NCI-H187 (cell line): ENCODE measurements at places on chromosomes 16 and 17.
A peak's percentile ranks its signal among the peaks of the same experiment; 100 is the strongest.

- no peak for DNase-seq
Measured at GRCh38 chr17:67051837-67052236, 7.5 kb downstream of the CACNG1 start.

DNA sequence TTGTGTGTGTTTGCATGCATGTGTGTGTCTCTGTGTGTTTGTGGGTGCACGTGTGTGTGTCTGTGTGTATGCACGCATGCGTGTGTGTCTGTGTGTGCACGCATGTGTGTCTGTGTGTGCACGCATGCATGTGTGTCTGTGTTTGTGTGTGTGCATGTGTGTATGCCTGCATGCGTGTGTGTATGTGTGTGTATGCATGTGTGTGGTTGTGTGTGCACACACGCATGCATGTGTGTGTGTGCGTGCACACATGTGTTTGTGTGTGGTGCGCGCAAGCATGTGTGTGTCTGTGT lies 239.9 kb upstream of the TNRC6C start:
- no peak for DNase-seq

- peak; percentile 77 for DNase-seq
Measured at GRCh38 chr17:48012151-48012520, 25.5 kb downstream of the COPZ2 start.

- DNase-seq = no peak
Measured at GRCh38 chr17:37179893-37180292, 195.9 kb upstream of the C17orf78 start.

DNA sequence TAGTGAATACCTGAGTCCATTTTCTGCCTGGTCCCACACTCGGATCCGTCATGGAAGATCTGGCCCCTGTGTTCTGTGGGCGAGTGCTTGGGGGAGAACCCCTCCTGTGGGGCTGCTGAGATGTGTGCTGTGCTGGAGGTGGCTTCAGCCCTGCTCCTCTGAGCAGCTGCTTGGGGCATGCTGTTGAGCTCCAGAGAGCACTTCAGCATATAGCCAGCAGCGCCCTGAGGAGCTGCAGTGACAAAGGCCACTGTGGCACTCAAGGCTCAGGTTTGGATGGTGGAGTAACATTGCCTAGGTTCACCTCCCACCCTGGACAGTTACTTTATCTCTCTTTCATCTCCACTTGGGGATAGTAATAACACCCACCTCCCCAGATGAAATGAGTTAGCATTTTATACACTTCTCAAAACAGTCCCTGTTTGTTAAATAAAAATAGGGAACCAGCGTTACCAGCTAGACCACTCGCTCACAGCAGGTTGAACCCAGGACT lies 75.3 kb downstream of the KSR1 start:
- DNase-seq = peak; percentile 57

DNA sequence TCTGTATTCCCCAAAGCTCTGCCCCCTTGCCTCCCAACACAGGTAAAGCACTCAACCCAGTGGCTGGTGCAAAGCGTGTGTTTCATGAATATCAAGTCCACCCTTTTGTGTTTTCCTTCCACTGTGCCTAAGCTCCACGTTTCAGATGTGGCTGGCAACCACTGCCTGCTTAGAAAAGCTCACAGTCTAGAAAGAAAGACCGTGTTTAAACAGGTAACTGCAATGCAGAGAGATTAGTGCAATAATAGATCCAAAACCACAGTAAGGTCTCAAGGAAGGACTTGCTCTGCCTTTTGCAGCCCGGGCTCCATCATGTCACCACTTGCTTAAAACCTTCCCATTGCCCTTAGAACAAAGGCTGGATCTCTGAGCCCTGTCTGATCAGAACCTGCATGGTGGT lies 240.2 kb upstream of the C16orf82 start:
- DNase-seq = no peak

- DNase-seq = no peak
Measured at GRCh38 chr17:65173284-65173793, 36.2 kb downstream of the RGS9 start.

- DNase-seq = no peak
Measured at GRCh38 chr16:82184213-82184612, 14.2 kb upstream of the MPHOSPH6 start.

DNA sequence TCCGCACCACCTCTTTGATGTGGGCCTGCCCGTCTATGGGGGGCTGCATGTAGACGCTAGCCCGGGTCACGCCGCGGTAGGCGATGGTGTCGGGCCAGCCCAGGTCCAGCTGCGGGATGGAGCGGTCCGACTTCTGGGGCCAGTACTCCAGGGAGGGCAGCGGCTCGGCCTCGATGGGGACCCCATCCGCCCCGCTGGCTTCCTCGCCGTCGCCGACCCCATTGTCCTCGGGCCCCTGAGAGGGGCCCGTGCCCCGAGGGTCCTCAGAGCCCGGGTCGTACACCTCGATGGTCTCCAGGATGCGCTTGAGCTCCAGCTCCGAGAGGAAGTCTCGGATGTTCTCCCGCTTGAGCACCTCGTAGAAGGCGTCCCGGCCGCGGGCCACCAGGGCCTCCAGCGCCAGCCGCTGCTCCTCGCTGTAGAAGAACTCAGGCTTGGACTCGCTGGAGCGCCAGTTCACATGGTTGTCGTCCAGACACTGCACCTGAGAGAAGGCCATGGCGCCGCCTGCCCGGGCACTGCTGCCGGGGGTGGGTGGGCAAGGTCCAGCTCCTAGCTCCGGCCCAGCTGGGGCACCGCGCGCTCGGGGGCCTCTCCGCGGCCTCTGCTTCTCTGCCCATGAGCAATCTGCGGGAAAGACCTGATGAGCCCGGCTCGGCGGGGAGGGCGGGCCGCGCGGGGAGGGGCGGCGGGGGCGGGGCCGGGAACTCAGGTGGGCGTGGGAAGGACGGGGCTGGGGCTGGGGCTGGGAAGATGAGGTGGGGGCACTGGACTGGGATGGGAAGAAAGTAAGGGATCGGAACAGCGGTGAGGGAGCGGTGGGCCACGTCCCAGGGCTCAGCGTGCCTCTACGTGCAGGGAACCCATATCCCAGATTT lies 782 bp downstream of the FAM83G start:
- DNase-seq = no peak

DNA sequence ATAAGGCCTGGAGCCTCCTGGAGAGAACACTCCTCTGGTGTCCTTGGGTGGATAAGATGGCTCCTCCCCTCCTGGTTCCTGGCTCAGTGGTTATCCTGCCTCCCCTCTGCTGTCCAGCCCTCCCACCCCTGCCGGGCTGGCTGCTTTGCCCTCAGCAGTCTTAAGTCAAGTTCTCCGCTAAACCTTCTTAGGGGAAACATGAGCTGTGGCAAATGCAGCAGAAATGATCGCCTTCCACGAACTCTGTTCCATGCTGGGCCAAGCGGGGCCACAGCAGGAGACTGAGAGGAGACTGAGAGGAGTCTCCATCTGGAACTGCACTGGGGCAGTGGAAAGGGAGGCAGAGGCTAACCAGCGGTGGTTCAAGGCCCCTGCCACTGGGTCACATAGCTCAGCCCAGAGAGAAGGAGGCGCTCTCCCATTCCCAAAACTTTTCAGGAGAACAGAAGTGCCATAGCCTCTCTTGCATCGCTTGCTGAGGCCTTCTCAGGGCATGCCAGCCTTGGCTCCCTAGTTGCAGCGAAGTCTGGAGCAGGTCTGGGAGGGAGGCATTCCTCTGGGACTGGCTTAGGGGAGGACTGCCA lies 26.9 kb downstream of the TNS4 start:
- DNase-seq = no peak

- no peak for DNase-seq
Measured at GRCh38 chr16:3807425-3808123, 72.9 kb downstream of the CREBBP start.

GRCh38 chr16:188674-189073 lies 8.4 kb downstream of the HBQ1 start:
- DNase-seq = no peak

DNA sequence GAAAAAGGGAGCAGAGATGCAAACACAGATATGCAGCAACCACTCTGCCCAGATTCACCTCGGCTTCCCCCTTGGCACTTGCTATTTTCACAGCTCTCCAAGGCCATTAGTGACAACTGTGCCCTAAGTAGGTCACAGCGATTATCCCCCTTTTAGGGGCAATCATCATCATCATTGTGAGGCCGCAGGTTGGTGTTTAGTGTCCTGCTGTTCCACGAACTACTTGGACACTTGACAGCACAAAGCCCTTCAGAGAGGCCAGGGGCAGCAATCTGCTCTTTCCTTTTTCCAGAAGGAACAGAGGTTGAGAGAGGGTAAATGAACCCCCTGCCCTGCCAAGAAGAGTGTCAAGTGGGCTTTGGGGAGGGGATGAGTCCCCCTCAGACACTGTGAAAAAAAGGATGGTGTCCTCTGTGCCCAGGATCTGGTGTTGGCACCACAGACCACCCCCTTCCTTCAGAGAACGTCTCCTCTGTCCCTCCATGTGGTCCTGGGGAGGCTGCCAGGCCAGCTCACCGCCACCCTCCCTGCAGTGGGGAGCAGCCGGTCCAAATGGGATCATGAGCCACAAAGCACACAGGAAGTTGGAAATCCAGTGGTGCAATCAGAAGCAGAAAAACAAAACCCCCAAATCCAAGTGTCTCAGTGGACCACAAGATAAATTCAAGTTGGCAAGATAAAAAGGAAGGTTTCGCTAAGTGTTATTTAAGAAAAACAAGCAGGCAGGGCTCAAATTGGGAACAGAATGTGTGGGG lies 78.4 kb upstream of the MED9 start:
- no peak for DNase-seq

DNA sequence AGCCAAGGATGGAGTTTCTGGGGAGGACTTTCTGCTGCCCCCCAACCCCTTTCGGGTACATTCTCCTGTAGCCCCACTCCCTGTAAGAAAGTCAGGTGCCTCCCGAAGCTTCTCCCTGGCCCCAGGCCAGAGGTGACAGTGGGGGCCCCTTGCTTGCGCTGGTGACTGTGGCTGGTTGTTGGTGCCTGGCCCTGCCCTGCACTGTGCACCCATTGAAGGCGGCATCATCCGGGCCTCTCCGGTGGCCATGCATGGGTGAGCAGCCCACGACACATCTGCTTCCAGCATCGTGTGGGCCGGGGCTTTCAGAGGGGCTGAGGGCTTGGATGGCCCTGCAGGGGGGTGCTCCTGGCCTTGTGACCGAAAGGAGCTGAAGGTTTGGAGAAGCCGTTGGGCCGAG lies 297.0 kb downstream of the SEC14L1 start:
- DNase-seq = no peak

DNA sequence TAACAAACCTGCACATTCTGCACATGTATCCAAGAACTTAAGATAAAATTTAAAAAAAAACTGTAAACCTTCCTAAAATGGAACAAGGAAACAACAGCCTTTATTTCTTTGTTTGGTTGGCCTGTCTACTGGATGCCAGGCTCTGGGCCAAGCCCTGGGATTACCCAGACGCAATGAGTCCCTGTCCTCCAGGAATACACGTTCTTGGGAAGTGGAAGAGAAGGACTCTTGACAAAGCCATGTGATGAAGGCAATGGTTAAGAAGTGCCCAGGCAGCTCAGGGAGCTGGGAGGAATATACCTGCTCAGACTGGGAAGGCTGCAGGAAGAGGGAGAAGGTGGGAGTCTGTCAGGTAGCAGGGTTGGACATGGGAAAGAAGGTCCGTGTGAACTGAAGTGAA lies 115.4 kb downstream of the AXIN2 start:
- no peak for DNase-seq

DNA sequence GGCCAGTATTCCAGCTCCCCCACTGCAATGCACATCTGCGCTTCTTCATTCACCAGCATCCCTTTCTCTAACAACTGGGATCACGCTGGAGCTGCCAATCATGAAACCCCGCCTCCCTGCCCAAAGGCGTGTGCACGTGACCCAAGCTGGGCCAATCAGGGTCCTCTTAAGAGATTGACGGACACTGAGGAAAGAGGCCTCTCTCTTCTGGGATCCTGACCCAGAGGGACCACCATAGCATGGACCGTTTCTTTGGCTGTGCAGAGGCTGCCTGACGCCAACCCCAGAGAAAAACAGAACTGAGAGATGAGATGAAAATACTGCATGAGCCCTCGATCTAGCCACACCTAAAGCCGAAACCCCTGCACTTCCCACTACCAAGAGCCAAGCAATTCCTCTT lies 32.0 kb downstream of the COTL1 start:
- DNase-seq = no peak

GRCh38 chr17:67443931-67444595 lies 67.0 kb downstream of the PITPNC1 start:
- no peak for DNase-seq

DNA sequence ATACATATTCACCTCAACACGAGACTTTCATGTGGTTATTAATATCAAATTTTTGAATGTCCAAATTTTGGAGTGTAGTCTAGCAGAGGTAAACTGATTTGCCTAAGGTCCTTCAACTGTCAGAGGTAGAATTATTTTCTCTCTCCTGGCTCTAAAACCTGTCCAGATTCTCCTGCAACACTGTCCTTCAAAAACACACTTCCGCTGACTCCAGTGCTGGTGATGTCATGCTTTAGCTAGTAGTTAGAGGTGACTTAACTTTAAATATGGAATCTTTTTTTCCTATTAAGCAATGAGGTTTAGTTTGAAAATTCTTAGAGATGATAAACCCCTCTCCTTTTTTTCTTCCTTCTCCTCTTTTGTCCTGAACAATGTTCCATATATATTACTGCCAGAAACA lies 10.8 kb upstream of the CBLN1 start:
- no peak for DNase-seq

- DNase-seq = no peak
Measured at GRCh38 chr17:77882481-77883212, 75.9 kb upstream of the TNRC6C start.

- no peak for DNase-seq
Measured at GRCh38 chr17:57255182-57255775, 1.0 kb upstream of the MSI2 start.

DNA sequence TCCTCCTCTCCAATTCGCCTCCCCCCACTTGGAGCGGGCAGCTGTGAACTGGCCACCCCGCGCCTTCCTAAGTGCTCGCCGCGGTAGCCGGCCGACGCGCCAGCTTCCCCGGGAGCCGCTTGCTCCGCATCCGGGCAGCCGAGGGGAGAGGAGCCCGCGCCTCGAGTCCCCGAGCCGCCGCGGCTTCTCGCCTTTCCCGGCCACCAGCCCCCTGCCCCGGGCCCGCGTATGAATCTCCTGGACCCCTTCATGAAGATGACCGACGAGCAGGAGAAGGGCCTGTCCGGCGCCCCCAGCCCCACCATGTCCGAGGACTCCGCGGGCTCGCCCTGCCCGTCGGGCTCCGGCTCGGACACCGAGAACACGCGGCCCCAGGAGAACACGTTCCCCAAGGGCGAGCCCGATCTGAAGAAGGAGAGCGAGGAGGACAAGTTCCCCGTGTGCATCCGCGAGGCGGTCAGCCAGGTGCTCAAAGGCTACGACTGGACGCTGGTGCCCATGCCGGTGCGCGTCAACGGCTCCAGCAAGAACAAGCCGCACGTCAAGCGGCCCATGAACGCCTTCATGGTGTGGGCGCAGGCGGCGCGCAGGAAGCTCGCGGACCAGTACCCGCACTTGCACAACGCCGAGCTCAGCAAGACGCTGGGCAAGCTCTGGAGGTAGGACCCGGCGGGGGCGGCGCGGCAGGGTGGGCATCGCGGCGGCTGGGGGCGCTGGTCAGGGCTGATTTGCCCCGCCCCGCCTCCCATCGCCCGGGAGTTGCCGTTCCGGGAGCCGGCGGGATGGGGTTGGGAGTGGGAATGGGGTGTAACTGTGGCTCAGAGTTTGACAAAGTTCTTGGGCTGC lies 567 bp downstream of the SOX9 start:
- DNase-seq = no peak

- DNase-seq = no peak
Measured at GRCh38 chr16:9665851-9666271, 516.4 kb downstream of the GRIN2A start.
